T-helper 22 cell (primary cell): ENCODE measurements at places on chromosomes 3 and 15.

DNA sequence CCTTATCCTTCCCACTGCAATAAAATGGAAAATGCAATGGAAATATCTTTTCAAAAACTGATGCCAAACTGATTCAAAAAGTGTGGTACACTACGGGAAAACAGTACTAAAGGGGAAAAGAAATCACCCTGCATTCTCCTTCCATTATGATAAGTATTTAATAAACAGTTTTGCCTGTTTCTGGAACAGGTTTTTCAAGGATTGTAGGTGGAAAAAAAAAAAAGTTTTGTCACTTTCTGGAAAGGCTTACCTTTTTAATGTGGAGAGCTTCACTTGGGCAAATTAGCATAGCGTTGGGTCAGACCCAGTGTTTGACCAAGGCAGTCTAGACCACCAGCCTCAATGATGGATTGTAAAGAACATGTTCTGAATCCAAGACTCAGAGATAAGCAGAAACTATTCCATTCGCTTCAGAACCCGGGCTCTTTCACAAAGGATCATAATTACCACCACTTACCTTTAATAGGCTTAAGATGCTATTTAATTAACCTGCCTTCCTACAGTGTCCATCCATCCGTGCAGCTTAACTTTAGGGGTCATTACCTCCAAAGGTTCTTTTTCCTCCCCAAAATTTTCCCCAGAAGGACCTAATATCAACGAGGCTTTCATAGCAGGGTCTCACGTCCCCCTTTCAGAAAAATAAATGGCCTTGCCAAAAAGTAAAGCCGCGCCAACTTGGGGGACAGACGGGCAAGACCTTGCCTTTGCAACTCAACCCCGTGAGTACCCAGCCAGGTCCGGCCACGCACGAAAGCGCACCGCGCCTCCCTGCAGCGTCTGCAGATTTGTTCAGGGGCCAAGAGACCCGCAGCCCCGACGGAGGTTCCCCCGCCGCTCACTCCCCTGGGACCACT, 1.0 kb downstream of the DCBLD2 start:
- no peak for DNase-seq

DNA sequence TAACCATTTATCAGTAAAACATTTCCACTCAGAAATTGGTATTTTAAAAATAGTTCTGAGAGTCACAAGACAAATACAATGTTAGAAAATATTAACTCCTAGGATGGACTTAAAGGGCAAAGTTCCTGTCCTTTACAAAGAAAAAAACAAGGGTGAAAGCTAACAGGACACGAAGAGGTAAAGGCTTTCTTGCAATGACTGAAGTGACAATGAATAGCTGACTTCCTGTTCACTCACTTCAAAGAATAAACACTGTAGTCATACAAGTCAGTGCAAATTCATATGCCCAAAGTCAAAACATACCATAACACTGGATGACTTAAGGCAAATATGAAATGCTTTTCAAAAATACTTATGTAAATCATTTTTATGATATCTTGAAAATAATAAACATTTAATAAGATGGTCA, 1389.8 kb upstream of the ALCAM start:
- DNase-seq, result no peak

- no peak for DNase-seq
Measured at GRCh38 chr15:69509131-69509530, 56.5 kb downstream of the RPLP1 start.

DNA sequence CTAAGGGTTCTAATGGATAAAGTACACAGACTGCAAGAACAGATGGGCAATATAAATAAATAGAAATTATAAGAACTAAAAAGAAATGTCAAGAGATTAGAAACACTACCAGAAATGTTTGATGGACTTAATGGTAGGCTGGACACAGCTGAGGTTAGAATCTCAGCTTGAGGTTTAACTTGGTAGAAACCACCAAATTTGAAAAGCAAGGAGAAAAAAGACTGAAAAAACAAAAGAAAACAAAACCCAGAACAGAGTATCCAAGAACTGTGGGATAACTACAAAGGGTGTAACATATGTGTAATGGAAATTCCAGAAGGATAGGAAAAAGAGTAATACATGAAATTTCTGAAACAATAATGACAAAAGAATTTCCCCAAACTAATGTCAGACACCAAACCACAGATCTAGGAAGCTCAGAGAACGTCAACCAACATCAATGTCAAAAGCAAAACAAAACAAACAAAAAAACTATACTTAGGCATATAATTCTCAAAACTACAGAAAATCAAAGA, 35.0 kb downstream of the RFX7 start:
- DNase-seq, result no peak

DNA sequence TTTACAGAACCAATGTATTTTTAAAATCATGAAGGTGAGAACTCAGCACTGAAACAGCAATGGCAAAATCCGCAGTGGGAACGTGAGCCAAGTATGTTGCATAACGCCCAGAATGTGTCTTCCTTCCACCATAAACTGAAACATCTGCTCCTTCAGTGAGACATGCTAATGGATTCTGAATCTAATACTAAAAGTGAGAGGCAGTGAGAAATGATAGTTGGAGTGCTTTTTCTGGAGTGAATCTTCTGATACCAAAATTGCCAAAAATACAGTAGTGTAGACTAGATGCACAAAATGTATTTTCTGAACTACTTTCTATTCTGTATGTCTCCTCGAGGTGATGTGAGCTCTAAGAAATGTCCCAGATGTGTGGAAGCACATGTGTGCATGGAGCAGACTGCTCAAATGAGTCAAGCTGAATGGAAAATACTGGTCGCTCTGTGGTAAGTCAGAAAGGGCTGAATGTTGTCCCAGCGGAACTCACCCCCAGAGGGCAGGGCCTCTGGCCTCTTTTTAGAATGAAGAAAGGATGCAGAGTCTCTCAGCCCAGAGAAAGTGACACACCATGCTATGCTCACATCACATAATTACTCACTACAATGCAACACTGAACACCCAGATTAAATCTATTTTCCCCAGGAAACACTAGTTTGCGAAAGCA, 73.0 kb downstream of the ATP10A start:
- DNase-seq, result no peak

GRCh38 chr3:150391161-150391560, 16.9 kb upstream of the TSC22D2 start:
- no peak for DNase-seq
